ENCODE measurements at places on chromosomes 12 and 14.

DNA sequence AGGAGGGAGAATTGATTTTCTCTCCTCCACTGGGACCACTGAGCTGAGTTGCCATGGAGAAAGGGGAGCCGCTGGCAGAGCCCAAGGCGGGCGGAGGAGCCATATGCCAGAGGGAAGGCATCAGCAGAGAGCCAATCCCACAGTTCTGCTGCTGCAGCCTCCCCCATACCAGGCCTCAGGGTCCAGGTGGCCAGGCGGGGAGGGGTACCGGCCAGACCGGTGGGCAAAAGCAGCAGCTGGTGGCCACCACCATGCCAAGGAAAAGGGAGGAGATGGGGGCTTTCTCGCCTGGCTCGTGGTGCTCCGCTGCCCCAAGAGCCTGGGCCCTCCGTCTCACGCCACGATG is 72.8 kb downstream of the PITPNM2 start:
- DNase-seq = no peak

- DNase-seq = no peak
Measured at GRCh38 chr12:52209321-52209720, 17.5 kb upstream of the KRT80 start.

DNA sequence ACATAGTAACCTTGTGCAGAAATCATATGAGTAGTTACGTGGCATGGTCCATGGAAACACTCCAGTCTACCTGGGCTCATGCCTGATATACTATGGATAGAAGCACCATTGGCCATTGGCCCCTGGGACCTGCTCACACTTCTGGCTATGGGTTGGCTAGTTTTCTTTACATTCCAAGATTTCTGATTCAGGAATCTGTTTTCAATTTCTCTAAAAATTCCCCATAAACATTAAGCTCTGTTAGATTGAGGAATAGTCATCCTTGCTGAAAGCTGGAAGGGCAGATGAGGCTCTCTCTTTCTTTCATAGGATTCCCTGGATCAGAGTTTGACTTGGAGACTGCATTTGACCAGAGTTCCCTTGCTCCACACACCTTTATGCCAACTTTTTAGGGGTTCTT is 37.3 kb upstream of the RAP1B start:
- DNase-seq = no peak

DNA sequence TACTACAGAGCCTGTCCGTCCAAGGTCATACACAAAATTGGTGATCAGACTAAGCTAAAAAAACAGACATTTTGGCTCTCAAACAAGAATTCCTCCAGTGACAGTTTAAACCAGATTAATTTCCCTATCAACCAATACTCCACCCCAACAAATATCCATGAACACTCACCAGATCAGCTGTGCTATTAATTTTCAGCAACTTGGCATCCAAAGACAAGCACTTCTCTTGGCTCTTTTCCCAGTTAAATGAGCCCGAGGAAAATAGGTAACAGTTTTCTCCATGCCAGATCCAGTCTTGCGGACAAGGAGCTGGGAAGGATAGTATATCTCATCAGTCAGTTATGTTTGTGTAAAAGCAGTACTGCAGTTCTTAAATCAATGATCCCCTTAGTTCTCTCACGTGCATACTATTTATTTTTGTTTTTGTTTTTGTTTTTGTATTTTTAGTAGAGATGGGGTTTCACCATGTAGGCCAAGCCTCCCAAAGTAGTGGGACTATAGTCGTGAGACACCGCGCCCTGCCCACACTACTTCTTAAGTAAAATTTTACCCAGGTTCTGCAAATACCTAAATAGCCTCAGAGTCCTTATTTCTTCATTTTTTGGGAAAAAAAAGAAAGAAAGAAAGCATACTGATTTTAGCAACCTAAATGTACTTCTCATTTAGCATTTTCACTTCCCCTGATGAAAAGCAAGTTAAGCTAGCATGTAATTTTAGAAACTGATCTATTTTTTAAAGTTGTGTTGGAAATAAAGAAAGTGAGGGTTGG is 11.1 kb downstream of the OLR1 start:
- DNase-seq = no peak

DNA sequence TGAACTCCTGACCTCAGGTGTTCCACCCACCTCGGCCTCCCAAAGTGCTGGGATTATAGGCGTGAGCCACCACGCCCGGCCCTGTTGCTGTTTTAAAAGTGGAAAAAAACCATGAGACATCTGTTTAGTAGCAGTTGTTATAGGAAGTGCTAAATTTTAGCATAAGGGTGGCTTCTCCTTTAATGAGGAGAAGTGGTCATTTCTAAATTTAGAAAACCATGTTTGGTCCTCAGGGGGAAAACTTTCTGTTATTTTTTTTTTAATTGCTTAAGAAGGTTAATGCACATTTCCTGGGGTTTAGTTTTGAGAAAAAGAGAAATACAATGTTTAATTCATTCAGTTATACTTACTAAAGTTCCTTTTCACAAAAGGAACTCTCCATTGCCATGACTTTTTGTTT is 102.1 kb downstream of the MYRFL start:
- no peak for DNase-seq

DNA sequence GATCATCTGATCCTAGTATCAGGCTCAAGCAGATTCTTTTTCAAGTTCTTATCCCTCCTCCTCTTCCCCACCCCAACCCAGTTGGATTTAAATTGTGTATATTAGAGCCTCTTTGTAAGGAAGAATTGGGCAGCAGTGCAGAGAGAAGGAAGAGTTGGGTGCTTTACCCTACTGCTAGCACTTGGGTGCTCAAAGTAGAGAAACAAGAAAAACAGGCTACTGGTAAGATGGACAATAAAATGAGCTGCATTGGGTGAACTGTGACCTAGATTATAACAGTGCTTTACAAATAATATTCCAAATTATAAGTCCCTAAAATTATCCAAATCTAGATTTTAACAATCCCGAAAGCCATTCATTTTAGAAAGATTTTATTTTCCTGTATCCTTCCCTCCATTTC is 363.4 kb upstream of the GARIN6 start:
- DNase-seq = no peak

GRCh38 chr12:43406801-43407200 is 145.2 kb downstream of the ADAMTS20 start:
- no peak for DNase-seq

DNA sequence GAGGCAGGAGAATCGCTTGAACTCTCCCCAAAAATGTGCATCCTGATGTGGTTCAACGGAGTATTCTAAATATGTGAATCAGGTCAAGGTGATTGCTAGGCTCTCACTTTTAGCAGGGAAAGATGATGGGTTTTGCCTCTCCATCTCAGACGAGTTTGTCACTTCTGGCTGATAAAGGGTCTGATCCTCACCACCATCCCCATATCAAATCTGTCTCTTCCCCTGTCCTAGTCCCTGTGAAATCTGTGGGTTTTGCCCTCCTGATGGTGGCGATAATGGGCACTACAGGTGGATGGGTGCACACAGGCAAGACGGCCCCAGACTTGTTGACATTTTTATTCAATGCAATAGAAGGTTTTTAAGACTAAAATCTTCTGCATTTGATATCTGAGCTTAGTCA is 384.6 kb downstream of the GLT1D1 start:
- DNase-seq = no peak

GRCh38 chr12:92471551-92471950 is 231.2 kb upstream of the PLEKHG7 start:
- DNase-seq = no peak

DNA sequence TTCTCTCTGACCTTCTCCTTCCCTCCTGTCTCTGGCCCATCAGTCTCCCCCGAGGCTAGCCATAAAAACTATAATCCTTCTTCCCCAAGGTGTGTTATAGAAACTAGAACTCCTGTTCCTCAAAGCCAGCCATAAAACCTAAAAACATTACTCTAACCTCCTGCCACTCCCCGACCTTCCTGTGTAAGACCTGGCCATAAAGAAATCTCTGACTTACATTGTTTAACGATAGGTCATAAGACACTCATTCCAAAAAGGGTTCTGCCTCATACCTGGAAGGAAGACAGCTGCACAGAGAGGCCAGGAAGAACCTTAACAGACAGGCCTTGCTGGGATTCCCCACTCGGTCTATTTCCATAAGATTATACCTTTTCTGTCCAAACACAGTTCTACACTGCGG is 70.9 kb upstream of the EEA1 start:
- no peak for DNase-seq

GRCh38 chr12:27185234-27186021 is 58.7 kb upstream of the STK38L start:
- peak; percentile 88 for DNase-seq

GRCh38 chr14:54425537-54426274 is 15.5 kb downstream of the CNIH1 start:
- DNase-seq = no peak

DNA sequence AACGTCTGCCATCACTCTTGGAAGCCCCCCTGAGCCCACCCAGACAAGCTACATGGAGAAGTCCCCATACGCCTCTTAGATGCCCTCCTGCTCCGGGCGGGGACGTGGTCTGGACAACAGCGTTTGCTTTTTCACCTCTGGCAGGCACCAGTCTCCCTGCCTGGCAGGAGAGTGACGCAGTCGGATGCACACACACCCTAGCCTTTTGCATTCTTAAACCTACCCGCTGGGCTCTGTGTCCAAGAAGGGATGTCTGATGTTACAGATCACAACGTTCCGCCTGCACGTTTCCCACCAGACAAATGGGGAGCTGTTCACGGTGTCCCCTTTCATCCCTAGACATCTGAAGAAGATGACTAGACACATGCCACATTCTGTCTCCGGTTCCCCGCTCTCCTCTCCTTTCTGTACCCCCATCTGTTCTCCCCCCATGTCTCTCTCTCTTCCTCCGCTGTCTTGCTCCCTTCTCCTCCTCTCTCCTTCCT is 100.2 kb downstream of the RIMBP2 start:
- no peak for DNase-seq

DNA sequence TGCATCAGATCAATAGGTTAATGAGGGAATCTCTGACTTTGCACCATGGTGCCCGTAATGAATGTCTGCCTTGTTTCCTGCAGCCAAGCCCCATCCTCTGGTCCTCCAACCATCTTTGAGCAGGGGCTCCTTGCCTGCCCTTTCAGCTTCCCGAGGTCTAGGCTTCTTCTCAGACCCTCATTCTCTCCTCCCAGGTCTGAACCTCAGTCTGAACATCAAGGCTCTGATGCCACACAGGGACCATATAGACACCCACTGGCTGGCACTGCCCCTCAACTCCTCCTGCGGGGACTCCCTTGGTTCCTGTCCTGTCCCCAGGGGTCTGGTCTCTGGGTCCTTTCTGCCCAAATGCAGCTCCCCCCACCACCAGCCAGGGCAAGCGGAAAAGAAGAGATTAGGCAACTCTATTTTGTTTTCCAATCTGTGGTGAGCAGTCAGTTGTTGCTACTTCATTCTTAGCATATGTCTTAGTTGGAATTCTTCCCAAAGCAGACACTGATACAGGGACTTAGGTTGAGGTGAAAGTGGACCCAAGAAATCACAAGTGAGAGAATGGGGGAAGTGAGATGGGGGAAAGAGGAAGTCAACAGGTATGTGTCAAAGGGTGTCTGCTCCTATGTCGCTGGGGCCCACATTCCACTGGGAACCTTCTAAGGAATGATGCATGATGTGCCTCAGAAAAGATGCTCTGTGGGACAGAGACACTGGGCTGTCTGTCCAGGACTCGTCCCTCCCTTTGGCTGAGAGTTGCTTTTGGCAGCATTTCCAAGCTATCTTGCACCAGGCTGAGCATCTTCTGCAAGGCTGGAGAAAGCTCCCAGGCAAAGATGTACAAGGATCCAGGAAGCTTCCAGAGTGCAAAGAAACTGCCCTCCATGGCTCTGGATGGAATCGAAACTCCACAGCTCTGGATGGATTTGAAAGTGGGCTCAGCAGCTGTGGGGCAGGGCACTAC is 1096.5 kb upstream of the TMEM132C start:
- DNase-seq = no peak
